ENCODE measurements at places on chromosomes 5 and 9.

- no peak for DNase-seq
Measured at GRCh38 chr5:31471916-31472315, 60.0 kb downstream of the DROSHA start.

GRCh38 chr5:115457571-115457970, 87.0 kb downstream of the FEM1C start:
- no peak for DNase-seq

DNA sequence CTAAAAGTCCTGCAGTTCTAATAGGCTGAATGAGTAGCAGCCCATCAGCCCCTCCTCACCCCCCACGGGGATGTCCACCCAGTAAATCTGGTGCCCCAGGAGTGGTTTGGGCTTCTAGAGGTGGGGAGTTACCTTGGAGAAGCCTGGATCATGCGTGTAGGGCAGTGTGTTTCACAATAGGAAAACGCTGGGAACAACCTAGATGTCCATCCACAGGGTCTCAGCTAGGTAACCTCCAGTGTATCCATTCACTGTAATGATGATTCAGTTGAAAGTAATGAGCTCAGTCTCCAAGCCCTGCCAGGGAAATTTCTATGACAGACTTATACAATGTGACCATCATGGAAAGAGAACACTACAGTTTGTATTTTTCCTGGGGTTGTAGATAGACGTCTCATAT, 51.8 kb downstream of the NDST1 start:
- no peak for DNase-seq

- no peak for DNase-seq
Measured at GRCh38 chr5:5037674-5038073, 102.5 kb upstream of the ADAMTS16 start.

DNA sequence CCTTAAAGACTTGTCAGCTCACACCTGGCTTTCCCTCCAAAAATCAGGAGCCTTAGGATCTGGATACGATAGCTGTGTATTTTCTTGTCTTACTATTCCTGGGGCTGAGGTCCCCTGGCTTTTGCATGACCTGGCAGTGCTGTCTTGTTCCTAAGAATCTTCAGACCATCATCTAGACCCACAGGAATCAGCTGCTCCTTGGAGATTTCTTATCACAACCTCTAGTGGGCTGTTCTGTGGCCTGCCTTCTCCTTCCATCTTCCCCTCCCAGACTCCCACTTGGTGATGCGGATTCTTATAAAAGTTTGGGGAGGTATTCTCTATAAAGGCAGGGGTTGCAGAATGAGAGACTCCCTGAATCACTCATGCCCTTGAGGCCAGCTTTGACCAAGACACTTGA, 21.4 kb downstream of the LCP2 start:
- DNase-seq = no peak

DNA sequence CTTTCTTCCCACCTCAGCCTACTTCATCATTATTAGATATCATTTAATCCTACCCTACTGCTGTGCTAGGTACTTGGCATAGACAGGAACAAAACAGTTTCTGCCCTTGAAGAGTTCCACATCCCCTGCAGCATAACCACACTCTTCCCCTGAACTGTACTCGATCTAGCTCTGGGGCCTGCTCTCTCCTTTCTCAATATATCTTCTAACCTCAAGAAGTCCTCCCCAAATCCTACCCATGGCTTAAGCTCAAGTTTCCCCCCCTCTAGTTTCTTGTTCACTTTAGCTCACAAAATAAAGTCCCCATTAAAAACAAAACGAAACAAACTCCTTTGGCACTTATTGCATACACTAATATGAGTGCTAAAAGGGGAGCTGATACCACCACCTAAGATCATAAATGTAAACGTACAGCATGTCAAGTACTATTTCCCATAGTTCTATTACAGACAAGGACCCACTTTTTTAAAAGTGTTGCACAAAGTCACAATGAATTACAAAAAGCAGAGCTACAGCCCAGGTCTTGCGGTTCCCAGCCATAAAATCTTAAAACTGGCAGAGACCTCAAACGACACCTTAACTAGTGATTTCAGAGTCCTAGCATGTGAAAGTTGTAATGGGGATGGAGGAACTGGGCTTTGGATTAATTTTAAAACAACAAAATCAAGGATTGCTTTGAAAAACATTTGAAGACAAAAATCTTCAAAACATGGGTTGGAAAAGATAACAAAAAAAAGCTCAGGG, 80.7 kb downstream of the PTPDC1 start:
- no peak for DNase-seq

DNA sequence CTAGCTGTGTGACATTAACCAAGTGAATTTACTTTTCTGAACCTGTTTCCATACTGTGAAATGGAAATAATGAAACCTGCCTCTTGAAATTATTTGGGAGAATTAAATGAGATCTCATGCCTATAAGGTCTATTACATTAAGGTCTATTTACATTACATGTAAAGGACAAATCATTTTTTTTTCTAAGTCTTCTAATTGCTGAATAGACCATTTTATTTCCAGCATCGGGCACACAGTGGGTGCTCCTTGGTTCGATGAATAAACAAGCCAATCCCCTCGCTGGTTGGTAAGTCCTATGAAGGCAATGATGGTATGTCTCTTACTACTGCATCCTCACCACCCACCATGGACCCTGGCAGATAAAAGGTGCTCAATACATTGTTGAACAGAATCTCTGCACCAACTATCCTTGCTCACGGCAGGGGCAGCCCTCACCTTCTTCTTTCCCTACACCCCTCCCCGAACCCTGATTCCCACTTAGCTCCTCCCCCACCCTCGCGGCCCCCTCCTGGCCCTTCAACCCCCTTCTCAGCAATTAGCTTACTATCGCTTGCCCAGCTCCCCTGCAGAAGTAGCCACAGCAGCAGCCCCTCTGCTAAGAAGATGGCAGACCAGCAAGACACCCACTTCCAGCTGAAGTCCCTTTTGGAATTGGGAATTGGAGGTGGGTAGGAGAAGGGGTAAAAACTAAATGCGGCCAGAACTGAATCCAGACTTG, 3.0 kb downstream of the PCDH1 start:
- DNase-seq = no peak
